Activated CD8-positive, alpha-beta memory T cell treated with anti-CD3 and anti-CD28 coated beads for 1 hour (primary cell): ENCODE measurements at places on chromosomes 4 and X.

- no peak for DNase-seq
These were observed 61.3 kb upstream of the PRRG1 start for GRCh38 chrX:37287741-37288444.

DNA sequence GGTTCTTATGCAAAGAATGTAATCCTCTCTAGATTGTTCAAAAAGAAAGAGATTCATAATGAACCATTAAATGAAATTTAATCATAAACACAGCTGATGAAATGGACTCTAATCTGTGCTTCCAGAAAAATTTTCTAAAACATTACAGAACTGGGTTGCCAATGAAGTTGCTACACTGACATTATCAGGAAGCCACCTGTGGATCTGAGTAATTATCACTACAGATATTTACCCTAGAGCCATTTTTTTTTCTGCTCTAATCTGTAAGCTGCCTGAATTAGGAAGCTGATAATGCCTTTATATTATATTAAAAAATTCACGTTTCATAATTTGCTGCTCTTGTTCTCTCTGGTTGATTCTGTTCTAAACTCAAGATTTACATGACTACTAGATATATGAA lies 380.1 kb downstream of the GRIA2 start:
- no peak for DNase-seq

DNA sequence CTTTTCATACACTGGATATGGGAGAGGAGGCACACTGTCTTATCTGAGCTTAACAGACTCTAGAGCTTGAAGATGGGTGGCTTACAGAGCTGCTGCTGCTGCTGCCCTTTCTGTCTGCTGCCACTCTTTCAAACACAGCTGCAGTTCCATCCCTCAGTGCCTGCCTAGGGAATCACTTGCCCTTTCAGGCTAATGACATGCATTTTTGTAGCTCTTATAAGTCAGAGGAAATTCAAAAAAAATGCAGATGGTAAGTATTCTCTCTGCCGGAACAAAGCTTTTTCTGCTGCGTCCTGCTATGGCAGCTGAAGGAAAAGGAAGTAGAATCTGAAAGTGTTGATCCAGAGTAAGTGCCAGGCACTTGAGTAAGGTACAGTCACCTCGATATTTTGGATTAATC lies 460.4 kb upstream of the DIAPH2 start:
- DNase-seq = no peak

- no peak for DNase-seq
These were observed 183.1 kb downstream of the HS6ST2 start for GRCh38 chrX:132775263-132775823.

- no peak for DNase-seq
These were observed 412.9 kb upstream of the FMR1 start for GRCh38 chrX:147498796-147499195.

DNA sequence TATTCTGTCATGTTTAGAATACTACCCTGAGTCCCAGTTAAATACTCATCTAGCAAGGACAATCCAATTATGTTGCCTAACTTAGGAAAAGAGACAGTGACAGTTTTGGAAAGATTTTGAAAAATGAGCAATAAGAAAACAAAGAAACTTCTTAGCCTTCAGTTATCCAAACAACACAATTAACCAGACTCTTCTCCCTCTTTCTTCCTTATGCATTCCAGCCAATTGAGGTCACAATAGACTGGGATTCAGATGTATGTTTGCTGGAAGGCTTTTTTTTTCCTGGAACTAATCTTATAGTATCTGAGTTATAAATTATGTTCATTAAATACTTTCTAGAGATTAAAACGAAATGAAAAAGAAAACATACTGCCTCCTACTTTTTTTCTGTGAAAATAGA lies 109.6 kb downstream of the GUCY2F start:
- DNase-seq = no peak

DNA sequence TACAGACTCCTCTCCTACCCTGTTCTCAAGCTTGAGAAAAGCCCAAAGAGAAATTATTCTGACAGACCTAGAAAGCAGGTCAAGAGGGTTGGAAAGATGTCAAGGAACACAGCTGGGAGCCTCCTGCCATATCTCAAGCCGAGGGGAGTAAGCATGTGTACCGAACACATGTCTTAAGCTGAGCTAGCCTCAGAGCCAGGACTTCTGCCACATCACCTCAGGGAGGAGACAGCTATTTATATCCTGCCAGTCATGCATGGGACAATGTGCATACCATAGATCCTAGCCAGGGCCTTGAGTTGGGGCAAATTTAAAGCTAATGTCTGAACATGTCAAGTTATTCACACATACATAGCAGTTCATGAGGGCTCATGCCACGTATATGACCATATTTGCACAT lies 11.8 kb downstream of the TMEM31 start:
- no peak for DNase-seq

GRCh38 chrX:103524747-103525146 lies 5.5 kb upstream of the RAB40A start:
- DNase-seq = no peak

DNA sequence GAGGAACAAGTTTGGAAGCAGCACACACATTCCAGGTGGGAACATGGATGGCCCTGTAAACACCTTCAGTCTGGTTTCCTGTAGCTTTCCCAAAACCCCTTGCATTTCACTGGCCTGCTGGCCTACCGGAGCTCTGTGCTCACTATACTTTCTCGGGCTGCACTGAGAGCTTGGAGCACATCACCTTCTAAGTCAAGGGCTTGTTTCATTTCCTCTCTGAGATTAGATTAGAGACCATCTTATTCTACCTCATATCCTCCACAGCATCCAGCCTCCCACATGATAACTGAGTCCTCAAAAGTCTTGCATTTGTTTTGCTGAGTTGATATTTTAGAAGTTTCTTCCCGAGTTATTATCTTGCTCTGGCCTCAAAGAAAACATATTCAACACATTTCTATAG lies 147.7 kb downstream of the RASL11B start:
- no peak for DNase-seq

- no peak for DNase-seq
These were observed 60.1 kb downstream of the MXRA5 start for GRCh38 chrX:3286196-3286945.

GRCh38 chr4:147518086-147518485 lies 37.2 kb downstream of the EDNRA start:
- no peak for DNase-seq

DNA sequence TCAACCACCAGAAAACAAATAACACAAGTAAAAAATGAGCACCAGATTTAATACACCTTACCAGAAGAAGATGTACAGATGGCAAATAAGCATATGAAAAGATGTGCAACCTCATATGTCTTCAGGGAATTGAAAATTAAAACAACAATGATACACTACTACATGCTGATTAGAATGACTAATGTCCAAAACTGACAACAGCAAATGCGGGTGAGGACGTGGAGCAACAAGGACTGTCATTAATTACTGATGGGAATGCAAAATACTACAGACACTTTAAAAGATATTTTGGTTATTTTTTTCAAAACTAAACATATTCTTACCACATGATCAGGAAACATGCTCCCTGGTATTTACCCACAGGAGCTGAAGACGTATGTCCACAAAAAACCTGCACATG lies 140.3 kb downstream of the FRYL start:
- no peak for DNase-seq

GRCh38 chrX:8010105-8010504 lies 82.9 kb upstream of the PNPLA4 start:
- DNase-seq = no peak

DNA sequence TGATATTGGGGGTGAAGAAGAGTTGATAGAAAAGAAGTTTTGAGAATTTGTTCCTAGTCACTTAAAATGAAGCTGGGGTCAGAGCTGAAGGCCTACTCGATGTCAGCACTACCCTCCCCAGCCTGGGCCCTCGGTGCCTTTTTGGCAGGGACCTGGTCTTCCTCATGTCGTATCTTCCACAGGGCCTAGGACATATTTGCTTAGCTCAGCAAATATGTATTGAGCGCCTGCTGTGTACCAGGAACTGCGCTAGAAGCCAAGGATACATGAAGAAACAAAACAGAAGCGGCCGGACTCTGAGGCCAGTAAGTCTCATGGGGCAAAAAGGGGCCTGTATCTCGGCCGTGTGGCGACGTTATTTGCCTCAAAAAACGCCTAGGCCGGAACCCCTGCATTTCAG lies 44.3 kb downstream of the DCTD start:
- DNase-seq = no peak

DNA sequence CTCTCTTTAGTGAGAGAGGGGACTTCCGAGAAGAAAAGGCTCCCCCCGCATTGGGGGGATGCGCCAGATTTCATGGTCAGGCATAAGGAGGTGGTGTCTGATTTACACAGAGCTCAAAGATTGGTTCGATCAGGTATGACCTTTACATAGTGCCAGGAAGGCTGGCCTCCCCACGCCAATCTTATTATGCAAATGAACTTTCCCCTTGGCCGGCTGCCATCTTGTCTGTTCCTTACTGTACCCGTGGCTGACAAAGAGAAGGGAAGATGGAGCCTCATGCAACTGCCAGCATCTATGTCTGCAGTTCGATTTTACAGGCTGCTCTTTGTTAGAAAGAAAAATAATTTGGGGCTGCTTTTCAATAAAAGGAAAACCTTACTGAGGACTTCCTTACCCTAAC lies 197.2 kb downstream of the GPM6A start:
- DNase-seq = no peak

- DNase-seq = no peak
These were observed 46.3 kb upstream of the ARHGEF6 start for GRCh38 chrX:136827026-136827425.

GRCh38 chr4:158722291-158722916 lies 792 bp downstream of the PPID start:
- no peak for DNase-seq

GRCh38 chr4:40976343-40976742 lies 226.6 kb downstream of the NSUN7 start:
- no peak for DNase-seq

- DNase-seq = no peak
These were observed 859 bp downstream of the SMARCA1 start for GRCh38 chrX:129522184-129523078.

- DNase-seq = no peak
These were observed 853.4 kb downstream of the STIM2 start for GRCh38 chr4:27714073-27714472.

DNA sequence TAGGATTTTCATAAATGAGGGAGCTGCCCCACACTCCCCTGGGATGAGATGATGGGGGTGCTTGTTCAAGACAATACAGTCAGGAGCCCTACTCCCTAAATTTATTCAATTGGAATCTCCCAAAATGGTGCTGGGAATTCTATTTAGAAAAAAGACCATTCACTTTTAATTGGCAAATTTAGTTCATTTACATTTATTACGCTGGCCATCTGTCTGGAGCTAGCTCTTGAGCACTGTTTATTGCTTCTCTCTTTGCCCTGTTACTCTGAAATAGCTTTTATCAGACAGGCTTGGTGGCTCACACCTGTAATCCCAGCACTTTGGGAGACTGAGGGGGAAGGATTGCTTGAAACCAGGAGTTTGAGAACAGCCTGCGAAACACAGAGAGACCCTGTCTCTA lies 2.0 kb upstream of the ARSD start:
- no peak for DNase-seq

GRCh38 chrX:35046660-35047296 lies 104.2 kb downstream of the FAM47B start:
- no peak for DNase-seq

- no peak for DNase-seq
These were observed 134.3 kb downstream of the MID1IP1 start for GRCh38 chrX:38935561-38935960.

DNA sequence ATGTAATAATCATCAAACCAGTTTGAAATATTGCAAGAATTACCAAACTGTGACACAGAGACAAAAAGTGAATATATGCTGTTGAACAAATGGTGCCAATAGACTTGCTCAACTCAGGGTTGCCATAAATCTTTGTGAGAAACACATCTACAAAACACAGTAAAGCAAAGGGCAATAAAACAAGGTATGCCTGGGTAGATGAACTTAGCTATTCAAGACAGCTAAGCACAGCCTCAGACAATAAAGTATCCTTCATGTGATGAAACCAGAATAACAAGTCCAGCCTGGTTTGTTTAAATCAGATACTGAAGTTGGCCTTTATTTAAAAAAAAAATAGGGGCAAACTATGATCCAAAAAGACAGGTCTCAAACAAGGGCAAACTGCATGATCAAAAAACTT lies 19.2 kb downstream of the LAMTOR3 start:
- no peak for DNase-seq

DNA sequence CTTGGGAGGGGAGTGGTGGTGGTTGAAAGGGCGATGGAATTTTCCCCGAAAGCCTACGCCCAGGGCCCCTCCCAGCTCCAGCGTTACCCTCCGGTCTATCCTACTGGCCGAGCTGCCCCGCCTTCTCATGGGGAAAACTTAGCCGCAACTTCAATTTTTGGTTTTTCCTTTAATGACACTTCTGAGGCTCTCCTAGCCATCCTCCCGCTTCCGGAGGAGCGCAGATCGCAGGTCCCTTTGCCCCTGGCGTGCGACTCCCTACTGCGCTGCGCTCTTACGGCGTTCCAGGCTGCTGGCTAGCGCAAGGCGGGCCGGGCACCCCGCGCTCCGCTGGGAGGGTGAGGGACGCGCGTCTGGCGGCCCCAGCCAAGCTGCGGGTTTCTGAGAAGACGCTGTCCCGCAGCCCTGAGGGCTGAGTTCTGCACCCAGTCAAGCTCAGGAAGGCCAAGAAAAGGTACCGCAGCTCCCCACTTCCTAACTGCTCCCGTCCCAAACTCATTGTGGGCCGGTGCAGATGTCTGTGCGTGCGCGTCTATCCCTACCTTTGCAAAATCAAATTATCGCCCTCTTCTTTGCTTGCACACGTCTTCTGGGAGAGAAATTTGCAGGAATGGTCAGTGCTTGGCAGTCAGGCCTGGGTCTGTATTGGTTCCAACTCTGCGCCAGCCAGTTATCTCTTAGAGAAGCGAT lies 533 bp downstream of the IL15 start:
- no peak for DNase-seq

DNA sequence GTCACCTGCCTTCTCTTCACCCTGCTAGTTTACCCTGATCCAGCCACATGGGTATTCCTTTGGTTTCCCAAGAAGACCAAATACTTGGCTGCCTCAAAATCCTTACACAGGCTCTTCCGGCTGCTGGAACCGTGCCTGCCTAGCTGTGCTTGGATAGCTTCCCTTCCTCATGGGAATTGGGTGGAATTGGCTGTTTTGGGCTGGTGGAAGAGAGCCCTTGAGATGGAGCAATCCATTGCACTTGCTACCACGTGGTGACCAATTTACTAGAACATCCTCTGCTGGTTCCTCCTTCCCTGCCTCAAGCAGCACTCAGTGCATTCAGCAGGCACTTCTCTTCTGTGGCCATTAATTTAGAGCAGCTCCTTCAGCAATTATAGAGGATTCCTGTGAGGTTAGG lies 119.3 kb upstream of the AP1S2 start:
- no peak for DNase-seq

GRCh38 chrX:119726900-119727555 lies 31.4 kb upstream of the SOWAHD start:
- no peak for DNase-seq
